ENCODE measurements at places on chromosomes 6 and 20.
A peak's percentile ranks its signal among the peaks of the same experiment; 100 is the strongest.

GRCh38 chr20:9395971-9396370, 118.4 kb upstream of the LAMP5 start:
- DNase-seq, result no peak

DNA sequence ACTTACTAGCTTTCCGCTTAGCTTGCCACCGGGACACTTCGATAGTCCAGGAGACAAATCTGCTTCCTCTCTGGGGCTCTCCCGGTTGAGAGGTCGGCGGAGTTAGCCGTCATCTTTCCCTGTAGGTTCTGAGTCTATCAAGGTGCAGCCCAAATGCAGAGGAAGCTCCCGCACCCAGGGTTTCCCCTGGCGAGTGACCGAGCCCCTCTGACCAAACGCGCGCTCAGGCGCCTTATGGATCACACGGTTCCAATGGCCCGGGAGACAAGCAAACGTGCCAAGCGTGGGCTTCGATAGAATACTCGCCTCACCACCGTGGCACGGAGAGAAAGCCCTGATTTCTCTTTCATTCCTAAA, 15.8 kb upstream of the FOXC1 start:
- no peak for DNase-seq

- peak; percentile 32 for DNase-seq
Observed at GRCh38 chr6:30145818-30146217, 9.9 kb downstream of the TRIM40 start.

DNA sequence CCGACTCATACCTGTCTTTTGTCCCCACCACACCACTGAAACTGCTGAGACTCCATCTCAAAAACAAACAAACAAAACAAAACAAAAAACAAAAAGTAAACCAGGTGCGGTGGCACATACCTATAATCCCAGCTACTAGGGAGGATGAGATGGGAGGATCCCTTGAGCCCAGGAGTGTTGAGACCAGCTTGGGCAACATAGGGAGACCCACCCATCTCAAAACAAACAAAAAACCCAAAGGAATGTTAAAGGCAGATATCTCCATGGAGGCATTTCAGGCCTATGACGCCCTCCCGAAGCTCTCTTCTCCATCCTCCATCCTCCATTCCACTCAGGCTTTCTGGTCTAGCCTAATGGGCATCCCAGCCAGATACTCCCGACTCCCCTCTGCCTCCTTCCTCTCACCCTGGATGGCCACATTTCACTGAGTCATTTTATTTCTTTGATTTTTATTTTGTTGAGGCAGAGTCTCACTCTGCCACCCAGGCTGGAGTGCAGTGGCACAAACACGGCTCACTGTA, 3.2 kb upstream of the SLC4A11 start:
- DNase-seq, result no peak

DNA sequence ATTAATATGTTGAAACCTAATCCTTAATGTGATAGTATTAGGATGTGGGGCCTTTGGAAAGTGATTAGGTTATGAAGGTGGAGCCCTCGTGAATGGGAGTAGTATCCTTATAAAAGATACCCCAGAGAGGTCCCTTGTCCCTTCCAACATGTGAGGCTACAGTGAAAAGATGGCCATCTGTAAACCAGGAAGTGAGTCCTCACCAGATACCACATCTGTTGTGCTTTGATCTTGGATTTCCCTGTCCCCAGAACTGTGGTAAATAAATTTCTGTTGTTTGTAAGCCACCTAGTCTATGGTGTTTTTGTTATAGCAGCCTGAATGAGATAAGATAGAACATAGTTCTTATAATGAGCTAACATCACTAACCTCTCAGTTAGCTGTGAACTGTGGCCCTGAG, 16.6 kb upstream of the CALHM6 start:
- no peak for DNase-seq

- DNase-seq, result no peak
Observed at GRCh38 chr6:157272866-157273755, 50.2 kb downstream of the TMEM242 start.

DNA sequence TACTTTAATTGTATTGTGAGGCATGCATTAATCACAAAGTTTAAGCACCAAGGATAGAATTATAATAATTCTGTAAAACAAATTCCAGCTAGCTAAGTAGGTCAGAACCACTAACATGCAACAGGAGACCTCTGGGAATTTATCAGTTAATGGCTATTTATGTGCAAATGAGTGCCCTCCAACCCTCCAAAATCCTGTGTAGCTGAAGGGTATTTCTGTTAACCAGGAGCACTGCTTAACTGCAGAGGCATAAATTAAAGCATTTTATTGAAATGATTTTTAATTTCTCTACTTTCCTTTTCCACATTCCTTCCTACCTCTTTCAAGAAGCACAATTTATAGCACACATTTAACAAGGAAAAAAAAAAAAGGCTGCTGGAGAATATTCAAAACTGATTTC, 77.0 kb downstream of the MMS22L start:
- DNase-seq, result no peak

DNA sequence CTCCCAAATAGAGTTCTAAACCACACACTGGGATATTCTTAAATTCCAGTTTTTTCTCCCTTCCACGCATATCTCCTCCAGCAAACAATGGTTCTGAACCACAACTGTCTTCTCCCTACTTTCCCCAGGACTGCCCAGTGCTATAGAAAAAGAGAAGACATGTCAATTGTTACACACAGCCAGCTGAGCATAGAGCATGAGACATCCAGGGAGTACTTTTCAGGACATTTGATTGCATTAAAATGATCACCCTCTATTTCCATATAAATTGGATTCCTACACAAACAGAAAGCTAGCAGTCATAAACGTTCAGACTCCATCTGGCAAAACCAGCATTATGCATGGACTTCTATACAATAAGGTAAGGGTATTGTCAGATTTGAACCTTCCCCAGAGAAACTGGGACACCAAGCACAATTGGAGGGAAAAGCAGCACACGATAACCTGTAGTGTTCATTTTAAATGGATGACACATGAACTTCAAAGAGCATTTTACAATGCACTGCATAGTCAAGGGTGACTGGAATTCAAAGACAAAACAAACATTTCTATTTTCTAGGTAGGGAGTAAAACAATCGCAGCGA, 93.1 kb upstream of the HEY2 start:
- no peak for DNase-seq

DNA sequence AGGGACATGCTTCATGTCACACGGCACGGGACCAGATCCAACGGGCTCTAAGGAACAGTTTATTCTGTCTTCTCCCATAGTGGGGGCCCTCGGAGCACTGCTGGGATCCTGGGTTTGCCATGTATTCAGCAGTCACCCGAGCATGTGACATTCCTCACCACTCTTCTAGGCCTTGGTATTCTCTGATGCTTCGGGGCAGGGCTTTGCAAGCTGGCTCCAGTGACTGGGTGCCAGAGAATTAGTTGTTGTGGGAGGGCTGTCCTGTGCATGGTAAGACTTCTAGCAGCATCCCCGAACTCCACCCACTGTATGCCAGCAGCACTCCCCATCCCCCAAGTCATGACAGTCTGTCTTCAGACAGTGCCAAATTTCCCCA, 5.4 kb downstream of the CCN5 start:
- DNase-seq, result peak; percentile 57

DNA sequence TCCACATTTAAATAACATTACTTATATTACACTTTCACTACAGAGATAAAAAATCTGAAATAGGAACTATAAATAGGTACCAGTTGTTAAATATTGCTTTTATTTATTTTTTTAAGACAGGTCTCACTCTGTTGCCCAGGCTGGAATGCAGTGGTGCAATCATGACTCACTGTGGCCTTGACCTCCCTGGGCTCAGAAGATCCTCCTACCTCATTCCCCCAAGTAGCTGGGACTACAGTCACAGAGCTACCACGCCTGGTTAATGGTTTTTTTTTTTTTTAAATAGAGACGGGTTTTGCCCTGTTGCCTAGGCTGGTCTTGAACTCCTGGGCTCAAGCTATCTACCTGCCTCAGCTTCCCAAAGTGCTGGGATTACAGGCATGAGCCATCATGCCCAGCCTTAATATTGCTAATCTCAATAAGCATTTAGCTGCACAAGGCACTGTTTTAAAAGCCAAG, 17.3 kb downstream of the EEF1E1 start:
- DNase-seq, result no peak

GRCh38 chr6:16671302-16672289, 89.7 kb downstream of the ATXN1 start:
- no peak for DNase-seq

- no peak for DNase-seq
Observed at GRCh38 chr6:109483735-109484057, 677 bp upstream of the ZBTB24 start.

GRCh38 chr6:113558431-113558830, 298.7 kb upstream of the MARCKS start:
- peak; percentile 36 for DNase-seq

GRCh38 chr20:50186987-50187402, 3.6 kb upstream of the CEBPB start:
- no peak for DNase-seq

DNA sequence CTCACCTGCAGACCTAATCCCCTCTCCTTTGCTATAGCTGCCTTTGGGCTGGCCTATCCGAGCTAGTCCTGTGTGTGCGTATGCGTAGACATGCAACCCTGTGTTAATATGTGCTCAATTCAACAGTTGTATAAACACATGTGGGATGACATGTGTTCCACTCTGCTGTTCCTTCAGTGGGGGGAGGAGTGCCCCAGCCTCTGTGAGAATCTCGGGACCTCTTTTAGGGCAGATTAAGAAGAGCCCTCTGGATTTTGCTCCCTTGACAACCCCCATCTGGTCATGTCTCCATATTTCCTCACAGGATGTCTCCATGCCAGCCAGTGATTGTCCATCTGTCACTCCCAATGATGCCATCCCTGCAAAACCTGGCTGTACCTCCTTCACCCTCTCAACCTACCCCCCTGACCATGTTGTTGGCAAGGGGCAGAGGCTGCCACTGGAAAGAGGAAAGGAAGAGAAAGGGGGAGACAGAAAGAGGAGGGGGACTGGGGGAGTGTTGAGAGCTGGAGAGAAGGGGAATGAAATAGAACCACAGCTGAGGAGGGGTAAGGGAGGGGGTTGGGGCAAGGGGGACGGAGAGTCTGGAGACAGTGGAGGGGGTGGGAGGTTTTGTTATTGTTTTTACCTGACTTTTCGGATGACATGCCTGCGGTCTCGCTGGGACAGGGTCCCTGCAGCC, 417 bp downstream of the PRRT1 start:
- DNase-seq, result peak; percentile 89

GRCh38 chr6:165767228-165767627, 104.2 kb upstream of the PDE10A start:
- DNase-seq, result no peak
